ENCODE measurements at places on chromosomes 6 and 20.

- peak; percentile 2 for DNase-seq
Observed at GRCh38 chr6:4133941-4134838, 1.2 kb downstream of the ECI2 start.

- DNase-seq = no peak
Observed at GRCh38 chr6:157335829-157336228, 12.5 kb upstream of the TMEM242 start.

GRCh38 chr20:20363799-20364592 lies 3.9 kb upstream of the INSM1 start:
- DNase-seq = no peak

GRCh38 chr6:135985471-135985870 lies 134.0 kb downstream of the PDE7B start:
- no peak for DNase-seq

- DNase-seq = no peak
Observed at GRCh38 chr20:33789109-33789857, 21.9 kb upstream of the CHMP4B start.

DNA sequence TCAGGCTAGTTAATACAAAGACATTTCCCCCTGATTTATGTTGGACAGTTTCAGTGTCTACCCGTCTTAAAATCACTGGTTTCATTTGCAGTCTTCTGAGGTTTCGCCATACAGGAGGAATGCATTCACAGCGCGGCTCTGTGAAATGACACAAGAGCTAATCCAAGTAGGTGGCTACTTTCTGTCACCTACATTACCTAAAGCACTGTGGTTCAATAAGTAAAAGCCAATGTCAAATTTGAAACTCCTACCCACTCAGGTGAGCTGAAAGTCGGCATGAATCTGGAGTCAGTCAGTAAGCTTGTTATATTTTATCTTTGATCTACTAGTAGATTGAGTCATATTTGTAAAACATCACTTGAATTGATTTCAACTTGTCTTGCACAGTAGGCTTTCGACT lies 370.8 kb downstream of the LAMA2 start:
- DNase-seq = no peak

GRCh38 chr6:43740961-43741764 lies 28.8 kb upstream of the VEGFA start:
- no peak for DNase-seq

GRCh38 chr20:25047766-25048165 lies 10.2 kb downstream of the ACSS1 start:
- no peak for DNase-seq

GRCh38 chr20:64009811-64010387 lies 26.1 kb upstream of the C20orf204 start:
- no peak for DNase-seq

DNA sequence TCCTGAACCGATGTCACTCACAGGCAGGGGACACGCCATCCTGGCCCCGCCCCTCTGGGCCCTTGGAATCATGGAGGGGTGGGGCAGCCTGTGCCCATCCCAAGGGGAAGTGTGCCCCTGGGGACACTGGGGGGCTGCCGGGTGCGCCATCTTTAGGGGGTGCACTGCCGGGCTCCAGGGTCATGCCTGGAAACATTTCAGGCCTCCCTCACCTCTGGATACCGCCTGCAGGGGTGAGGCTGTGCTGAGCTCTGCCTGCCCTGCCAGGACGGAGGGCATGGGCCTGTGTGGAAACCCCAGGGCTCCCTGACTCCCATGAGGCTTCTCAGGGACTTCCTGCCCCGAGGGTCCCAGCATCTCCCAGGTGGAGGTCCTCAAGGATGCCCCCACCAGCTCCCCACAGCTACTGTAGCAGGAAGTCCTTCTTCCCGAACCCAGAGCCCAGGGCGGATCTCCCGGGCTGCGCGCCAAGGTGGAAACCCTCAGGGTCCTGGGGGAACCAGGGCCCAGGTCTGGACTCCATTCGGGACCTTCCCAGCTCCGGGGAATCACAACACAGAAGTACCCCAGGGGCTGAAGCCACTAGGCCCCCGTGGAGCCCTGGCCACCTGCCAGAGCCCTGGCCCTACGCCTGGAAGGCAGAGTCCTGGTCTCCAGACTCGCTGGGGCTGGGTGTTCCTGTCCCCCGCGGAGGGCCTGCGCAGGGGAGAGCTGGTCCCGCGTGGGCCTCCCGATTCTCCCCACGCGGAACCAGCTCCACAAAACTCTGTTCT lies 15.6 kb downstream of the CHRNA4 start:
- no peak for DNase-seq

DNA sequence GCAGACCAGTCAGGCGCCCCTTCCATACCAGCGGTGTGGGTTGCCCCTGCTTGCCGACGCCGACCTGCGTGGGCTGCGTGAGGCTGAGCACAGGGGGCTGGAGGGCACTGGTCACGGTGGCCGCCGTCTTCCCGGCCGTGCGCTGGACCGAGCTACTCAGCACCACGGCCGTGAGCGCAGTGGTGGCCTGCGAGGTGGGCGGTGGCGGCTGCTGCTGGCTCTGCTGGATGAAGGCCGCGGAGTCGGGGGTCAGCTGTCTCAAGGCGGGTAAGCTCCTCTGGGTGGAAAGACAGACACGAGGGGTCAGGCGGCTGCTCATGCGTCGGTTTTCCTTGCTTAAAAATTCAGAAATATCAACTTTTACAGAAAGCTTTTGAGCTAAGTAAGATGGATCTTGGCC lies 59.2 kb downstream of the TAF4 start:
- DNase-seq = no peak

- no peak for DNase-seq
Observed at GRCh38 chr20:40575851-40576250, 113.2 kb downstream of the MAFB start.

DNA sequence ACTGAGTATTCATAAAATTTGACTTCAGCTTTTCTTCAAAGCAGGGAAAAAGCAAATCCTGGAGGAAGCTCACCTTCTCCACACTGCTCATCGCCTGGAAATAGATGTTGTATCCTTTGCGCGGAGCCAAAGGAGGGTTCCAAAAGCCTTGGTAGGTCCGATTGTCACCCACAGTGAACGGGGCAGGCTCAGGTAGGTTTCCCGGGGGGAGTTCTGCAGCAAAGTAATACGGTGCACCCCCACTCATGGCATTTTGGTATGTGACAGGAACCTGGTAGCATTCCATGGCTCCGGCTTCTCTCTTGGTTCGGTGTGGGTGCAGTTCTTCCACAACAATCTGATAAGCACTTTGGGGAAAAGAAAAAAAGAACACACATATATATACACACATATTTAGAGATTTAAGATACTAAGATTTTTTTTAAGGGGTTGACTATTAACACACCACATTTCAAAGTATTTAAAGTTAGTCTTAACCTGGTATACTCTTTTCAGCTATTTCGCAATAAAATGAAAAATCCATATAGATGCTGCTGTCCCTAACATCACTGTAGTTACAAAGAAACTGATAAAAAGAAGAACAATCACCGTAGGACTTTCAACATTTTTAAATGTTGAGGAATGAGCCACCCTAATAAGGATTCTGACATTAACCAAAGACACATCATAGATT lies 166.7 kb upstream of the THEMIS start:
- DNase-seq = no peak

GRCh38 chr6:89479897-89480296 lies 46.9 kb downstream of the ANKRD6 start:
- no peak for DNase-seq

DNA sequence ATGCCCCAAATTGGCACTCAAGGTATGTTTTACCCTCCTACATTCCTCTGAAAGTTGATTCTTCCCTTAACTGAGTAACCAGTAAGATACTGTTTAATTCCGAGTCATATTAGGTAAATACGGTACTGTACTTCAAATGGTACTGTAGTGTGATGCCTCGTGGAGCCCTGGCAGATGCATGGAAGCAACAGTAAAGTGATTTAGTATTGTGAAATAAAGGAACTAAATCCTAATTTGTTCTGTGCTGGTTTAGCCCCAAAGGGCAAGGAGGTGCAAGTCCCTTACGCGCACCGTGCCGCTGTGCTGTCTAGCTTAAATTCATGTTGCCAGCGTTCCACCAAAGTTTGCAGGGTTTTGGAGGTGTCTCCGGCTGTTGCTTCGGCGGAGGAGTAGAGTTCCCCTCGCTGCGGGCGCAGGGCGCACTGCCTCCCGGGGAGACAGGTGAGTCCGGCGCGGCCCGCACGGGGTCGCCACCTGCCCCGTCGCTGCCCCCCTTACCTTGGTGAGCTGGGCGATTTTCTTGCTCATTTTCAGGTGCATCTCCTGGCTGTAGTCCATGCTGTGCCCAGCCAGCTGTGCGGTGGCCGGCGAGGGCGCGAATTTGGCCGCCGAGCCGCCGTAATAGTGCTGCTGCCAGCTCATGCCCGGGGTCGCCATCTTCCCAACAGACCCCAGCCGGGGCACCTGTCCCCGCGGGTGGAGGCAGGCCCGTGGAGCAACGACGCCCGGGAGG lies 655 bp downstream of the FAM184A start:
- DNase-seq = no peak

DNA sequence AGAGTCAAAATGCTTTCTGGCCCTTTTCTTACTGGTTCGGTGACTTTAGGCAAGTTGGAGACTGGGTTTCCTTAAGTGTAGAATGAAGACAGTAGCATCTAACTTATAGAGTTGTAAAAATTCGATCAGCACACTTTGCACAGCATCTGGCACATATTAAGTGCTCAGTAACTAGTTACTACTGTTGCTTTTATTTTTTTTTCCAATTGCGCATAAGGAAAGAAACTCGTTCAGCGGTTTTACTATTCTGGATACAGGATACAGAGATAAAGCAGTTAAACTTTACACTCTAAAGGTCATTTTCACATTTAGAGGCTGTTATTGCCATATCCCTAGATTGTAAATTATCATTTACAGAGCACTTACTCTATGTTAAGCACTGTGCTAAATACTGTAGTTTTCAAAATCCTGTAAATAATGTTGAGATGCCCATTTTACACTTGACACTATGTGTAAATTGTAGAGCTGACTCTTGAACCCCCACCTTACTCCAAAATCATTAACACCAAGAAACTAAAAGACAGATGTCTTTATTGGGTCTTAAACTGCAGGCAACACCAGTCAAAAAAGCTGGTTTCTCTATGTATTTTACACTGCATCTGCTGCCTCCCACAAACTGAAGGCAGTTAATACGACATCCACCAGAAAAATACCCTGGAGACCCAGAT lies 886 bp downstream of the ROMO1 start:
- DNase-seq = no peak

- no peak for DNase-seq
Observed at GRCh38 chr6:136464148-136464547, 86.1 kb downstream of the MAP7 start.

DNA sequence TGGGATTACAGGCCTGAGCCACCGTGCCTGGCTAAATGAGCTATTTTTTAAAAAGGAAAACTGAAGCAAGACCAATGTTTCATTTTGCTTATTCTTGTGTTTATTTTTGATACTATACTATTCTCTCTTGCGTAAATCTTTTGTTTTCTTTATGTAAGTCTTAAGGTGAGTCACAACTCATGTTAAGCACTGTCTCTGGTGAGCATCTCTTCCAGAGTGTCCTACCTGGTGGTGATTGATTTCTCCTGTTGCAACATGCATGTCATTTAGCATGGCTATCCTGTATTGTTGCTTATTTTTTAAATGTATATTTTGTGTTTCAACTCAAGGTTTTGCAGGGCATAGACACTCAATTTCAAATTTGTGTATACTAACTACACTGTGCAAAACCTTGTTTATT lies 336.0 kb downstream of the RFPL4B start:
- no peak for DNase-seq

DNA sequence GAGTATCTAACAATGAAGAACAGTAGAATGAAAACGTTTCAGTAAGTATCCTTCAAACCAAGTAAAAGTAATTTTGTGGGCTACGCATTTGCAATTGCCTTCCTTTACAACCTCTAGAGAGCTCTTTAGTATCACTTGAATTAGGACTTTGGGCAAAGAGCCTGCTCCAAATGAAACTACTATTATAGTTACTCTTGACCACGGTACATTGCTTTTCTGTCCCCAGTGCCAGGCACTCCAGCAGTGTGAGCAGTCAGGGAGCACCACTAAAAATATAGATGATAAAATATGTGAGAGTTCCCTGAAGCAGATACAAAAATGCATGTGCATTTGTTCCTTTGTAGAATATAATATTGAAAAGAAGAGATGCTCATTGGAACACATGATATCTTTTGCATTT lies 450.1 kb upstream of the MANEA start:
- DNase-seq = no peak

GRCh38 chr6:134809130-134809529 lies 140.8 kb downstream of the ALDH8A1 start:
- no peak for DNase-seq

- no peak for DNase-seq
Observed at GRCh38 chr20:24798930-24799705, 150.0 kb upstream of the CST7 start.

DNA sequence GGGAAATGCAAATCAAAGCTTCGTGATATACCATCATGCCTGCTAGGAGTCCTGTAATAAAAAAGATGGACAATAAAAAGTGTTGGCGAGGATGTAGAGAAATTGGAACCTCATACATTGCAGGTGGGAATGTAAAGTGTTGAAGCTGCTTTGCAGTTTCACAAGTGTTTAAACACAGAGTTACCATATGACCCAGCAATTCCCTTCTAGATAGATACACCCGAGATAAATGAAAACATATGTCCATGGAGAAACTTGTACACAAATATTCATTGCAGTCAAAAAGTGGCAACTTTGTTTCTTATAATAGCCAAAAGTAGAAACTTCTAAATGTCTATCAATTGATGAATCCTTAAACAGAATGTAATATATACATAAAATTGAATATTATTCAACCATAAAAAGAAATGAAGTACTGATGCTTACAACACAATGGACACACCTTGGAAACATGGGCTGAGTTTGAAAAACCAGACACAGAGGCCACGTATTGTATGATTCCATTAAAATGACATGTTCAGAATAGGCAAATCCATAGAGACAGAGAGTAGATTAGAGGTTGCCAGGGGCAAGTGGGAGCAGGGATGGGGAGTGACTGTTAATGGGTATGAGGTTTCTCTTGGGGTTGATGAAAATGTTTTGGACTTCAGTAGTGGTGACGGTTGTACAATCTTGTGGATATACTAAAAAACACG lies 20.8 kb upstream of the ERVFRD-1 start:
- DNase-seq = no peak

DNA sequence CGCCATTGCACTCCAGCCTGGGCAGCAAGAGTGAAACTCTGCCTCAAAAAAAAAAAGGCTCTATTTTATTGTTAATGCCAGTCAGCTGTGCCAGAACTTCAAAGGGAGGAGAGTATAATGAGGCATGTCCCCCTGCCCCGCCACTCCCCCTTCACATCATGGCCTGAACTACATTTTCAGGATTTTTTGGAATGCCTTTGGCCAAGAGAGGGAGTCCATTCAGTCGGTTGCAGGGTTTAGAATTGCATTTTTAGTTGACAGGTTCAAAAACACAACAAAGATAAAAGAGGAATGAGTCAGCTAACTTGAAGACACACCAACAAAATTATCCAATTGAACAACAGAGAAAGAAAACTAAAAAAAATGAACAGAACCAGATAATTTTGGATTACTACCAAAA lies 59.1 kb downstream of the CEP43 start:
- no peak for DNase-seq

GRCh38 chr6:145468534-145468933 lies 266.8 kb downstream of the EPM2A start:
- DNase-seq = no peak

- DNase-seq = no peak
Observed at GRCh38 chr6:48678390-48678789, 567.4 kb upstream of the PTCHD4 start.

- no peak for DNase-seq
Observed at GRCh38 chr20:24981282-24981681, 11.3 kb downstream of the APMAP start.

Measured in stimulated activated CD8-positive, alpha-beta memory T cell treated with anti-CD3 and anti-CD28 coated beads, Interleukin-4, amount 100 ng/mL, for 4 hours (primary cell).